ENCODE measurements at places on chromosomes 13 and 19.

DNA sequence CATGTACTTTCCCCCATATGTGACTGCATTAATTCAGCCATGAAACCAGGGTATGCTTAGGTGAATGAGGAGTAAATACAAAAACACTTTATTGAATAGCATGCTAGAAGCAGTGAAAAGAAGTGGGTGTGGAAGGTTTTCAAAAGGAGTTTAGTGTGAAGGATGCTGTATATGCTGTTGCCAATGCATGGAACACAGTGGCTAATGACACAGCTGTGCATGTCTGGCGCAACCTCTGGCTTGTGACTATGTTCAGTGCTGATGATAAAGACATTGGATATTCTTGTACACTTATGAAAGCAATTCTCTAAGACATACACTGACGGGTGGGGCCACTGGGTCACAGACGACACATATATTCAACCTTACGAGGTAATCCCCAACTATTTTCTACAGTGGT is 55.2 kb downstream of the SOX21 start:
- DNase-seq, result no peak

GRCh38 chr13:96781141-96781540 is 213.1 kb downstream of the OXGR1 start:
- DNase-seq, result peak; percentile 61

GRCh38 chr13:41678848-41679247 is 221.5 kb downstream of the RGCC start:
- no peak for DNase-seq

- DNase-seq, result peak; percentile 71
Measured at GRCh38 chr19:3852614-3853254, 16.1 kb downstream of the ZFR2 start.

DNA sequence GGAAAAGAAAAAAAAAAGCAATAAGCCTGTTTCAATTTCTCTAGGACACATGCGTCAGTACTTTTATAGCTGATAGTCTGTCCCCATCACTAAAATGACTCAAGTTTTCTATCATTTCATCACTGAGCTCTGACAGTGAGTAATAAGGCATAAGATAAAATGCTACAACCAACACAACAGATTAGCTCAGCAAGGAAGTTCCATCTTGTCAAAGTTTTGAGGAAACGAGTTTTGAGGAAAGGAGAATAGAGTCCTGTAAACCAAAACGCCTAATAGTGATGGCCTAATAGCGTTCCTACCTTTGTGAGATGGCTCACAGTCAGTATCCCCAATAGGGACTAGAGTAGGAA is 145.1 kb downstream of the LACC1 start:
- DNase-seq, result no peak

- DNase-seq, result peak; percentile 62
Measured at GRCh38 chr19:35114353-35115176, 1.1 kb upstream of the FXYD3 start.

Data from fibroblast of the aortic adventitia (primary cell).